ENCODE measurements at places on chromosomes 5 and 9.

GRCh38 chr5:89028595-89029285, 145.8 kb upstream of the MEF2C start:
- no peak for DNase-seq

- no peak for DNase-seq
These were observed 327.9 kb downstream of the NTRK2 start for GRCh38 chr9:84997472-84997871.

DNA sequence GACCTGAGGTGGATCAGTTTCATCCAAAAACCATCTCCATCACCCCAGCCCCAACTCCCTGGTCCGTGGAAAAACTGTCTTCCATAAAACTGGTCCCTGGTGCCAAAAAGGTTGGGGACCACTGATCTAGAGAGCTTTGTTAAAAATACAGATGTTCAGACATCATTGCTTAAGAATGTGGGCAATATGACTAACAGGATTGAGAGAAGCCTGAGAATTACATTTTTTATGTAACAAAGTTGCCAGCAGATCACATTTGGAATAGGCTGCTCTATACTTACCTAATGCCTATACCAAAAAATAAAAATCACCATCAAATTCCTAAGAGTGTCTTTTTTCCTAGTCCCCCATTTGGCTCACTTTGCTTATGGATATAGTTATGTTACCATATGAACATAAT, 143.3 kb downstream of the RAPGEF6 start:
- DNase-seq, result no peak

- DNase-seq, result no peak
These were observed 166.4 kb downstream of the PBX3 start for GRCh38 chr9:125913551-125913950.

DNA sequence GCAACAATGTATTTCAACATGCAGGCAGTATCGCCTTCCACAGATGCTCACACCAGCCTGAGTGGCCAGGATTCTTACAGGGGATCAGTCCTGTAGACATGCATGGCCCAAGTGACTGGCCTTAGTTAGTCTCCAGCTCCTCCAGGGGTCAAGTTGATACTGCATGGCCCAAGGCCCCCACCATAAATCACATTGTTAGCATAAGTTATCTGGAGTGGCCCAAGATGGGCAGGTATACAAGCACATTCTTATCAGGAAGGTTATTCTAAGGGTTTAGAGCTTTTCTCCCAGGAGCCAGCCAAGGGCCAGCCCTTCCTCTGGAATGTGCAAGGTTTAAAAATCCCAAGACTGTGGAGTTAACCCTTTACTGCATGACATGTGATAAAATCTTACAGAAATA, 230.9 kb upstream of the NFIL3 start:
- no peak for DNase-seq

GRCh38 chr9:124251605-124252378, 6.0 kb upstream of the NEK6 start:
- no peak for DNase-seq

- no peak for DNase-seq
These were observed 475.7 kb upstream of the TNC start for GRCh38 chr9:115593587-115594091.

- DNase-seq, result no peak
These were observed 128.6 kb upstream of the GRHPR start for GRCh38 chr9:37293664-37294524.

- DNase-seq, result no peak
These were observed 37.9 kb downstream of the TENT4A start for GRCh38 chr5:6750951-6751685.

- DNase-seq, result no peak
These were observed 820.8 kb downstream of the MAT2B start for GRCh38 chr5:164326219-164326618.

- DNase-seq, result no peak
These were observed 113.8 kb downstream of the TMC1 start for GRCh38 chr9:72635197-72635596.

GRCh38 chr9:1659363-1659690, 355.8 kb upstream of the SMARCA2 start:
- no peak for DNase-seq

Measured in stimulated activated CD4-positive, alpha-beta T cell treated with anti-CD3 and anti-CD28 coated beads, Interleukin-12 subunit alpha, Interleukin-12 subunit beta, amount 100 ng/mL, for 4 hours (primary cell).